Brain (organoid and tissue), 16 donors: ENCODE measurements at places on chromosomes 7 and 10. TPM values are rescaled to one million over a fixed set of nuclear protein-coding genes. Genes with fewer than 3 reads are reported as not detected.

SLC12A9 gene
- polyA plus RNA-seq = 15.7 TPM

LRRC61 gene
- 90.8 TPM for polyA plus RNA-seq

RET gene
- polyA plus RNA-seq = 23.7 TPM

TMEM139 gene
- 2.3 TPM for polyA plus RNA-seq

TRPV5 gene
- 0.31 TPM for polyA plus RNA-seq

CPA2 gene
- polyA plus RNA-seq = 0.97 TPM

GLI3 gene
- 1.2 TPM for polyA plus RNA-seq
